ENCODE measurements at places on chromosomes 7 and 10. TPM values are rescaled to one million over a fixed set of nuclear protein-coding genes. Genes with fewer than 3 reads are reported as not detected.

DNA sequence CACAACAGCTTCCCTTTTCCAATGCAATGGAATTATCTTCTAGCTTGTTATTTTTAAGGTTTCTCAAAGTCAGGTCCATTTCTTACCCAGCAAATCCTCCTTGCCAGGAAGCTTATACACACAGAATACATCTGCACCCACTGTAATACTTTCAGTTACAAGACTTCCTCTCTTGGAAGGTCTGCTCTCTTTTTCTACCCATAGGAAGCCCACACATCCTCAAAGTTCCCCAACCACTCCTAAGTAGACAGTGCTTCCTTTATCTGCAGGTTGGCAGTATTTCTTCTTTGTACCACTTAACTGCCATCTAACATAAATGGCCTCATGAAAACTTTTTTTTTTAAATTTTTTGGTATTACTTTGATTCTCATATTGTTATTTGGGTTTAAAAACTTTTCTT is 155.6 kb downstream of the TAX1BP1 start:
- peaks cover 9% of the 10 kb centered on the region for H3K4me1 ChIP-seq
- H3K27me3 ChIP-seq: no peaks in the 10 kb centered on the region
- no peaks in the 10 kb centered on the region for H3K36me3 ChIP-seq

DNA sequence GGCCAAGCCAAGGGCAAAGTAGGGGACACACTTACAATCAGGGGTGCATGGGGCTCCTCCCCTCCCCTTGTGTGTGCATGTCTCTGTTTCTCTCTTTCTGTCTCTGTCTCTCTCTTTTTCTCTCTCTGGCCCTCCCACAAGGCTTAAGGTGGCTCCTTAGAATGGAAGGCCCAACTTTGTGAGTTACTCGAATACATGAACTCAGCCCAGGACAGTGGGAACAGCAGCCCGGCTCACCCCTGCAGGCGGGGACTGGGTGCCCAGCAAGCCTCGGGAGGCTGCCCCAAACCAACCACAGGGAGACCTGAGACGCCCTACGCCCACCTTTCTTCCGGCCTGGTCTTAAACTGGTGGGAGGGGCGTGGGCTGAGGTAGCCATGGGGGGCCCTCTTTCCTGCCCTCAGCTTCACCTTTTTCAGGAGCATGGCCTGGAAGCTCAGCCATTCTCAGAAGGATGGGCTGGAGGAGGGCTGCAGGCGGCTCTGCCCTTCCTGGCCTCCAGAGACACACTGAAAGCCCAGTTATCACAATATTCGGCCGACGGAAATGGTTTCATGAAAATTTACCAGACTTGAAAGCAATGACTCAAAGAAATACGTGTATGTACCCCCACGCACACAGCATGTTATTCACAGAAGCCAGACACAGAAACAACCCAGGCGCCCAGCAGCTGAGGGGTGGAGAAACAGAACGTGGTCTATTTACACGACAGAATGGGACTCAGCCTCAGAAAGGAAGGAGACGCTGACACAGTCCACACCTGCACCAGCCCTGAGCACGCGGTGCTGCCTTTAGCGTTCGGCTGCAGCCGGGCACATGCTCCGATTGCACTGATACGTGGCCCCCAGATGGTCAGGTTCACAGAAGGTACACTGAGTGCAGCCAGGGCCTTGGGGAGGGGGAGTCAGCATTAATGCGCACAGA is 229.5 kb downstream of the PTPRN2 start:
- no peak overlapping the region for H3K4me3 ChIP-seq
- no peaks in the 10 kb centered on the region for H3K4me1 ChIP-seq
- H3K27me3 ChIP-seq: peaks cover 4% of the 10 kb centered on the region
- no peak overlapping the region for H3K27ac ChIP-seq
- no peaks in the 10 kb centered on the region for H3K36me3 ChIP-seq

GRCh38 chr10:101617102-101617823 is 29.1 kb downstream of the DPCD start:
- H3K27ac ChIP-seq: no peak overlapping the region
- DNase-seq: no peak
- H3K36me3 ChIP-seq: peaks cover 40% of the 10 kb centered on the region

DNA sequence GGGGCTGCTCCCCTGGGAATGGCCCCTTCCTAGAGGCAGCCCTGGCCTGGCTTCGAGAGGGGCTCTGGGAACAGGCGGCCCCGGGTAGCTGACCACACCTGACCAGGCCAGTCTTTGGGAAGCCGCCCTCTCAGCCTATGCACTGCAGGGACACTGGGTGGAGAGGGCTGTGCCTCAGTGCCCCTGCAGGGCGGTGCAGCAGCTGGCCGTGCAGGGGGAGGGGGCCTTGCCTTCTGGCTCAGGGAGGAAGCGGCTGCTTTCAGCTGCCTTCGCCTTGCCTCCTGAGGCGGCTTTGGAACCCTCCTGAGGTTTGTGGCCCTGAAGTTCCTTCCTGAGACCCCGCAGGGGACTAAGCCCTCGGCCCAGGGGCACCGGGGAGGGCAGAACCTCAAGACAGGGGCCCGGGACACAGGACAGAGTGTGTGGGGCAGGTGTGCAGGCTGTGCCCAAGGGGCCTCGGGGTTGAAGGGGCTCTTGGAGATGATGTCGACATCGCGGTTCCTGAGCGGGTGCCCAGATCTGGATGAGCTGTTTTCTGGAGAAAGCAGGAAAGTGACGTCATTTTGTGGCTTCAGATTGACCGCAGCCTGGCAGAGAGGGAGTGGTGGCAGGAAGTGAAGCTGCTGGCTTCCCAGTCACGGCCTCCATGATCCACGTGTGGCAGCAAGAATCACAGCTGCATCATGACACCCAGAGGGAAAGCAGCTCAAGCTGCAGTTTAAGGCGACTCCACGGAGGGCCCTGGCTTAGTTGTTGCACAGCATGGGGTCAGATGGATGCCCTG is 17.7 kb downstream of the ADAM8 start:
- H3K27ac ChIP-seq: peak overlapping the region; percentile 86
- H3K27me3 ChIP-seq: no peaks in the 10 kb centered on the region
- DNase-seq: peak; percentile 92
- H3K36me3 ChIP-seq: no peaks in the 10 kb centered on the region
- peaks cover 49% of the 10 kb centered on the region for H3K4me1 ChIP-seq

DNA sequence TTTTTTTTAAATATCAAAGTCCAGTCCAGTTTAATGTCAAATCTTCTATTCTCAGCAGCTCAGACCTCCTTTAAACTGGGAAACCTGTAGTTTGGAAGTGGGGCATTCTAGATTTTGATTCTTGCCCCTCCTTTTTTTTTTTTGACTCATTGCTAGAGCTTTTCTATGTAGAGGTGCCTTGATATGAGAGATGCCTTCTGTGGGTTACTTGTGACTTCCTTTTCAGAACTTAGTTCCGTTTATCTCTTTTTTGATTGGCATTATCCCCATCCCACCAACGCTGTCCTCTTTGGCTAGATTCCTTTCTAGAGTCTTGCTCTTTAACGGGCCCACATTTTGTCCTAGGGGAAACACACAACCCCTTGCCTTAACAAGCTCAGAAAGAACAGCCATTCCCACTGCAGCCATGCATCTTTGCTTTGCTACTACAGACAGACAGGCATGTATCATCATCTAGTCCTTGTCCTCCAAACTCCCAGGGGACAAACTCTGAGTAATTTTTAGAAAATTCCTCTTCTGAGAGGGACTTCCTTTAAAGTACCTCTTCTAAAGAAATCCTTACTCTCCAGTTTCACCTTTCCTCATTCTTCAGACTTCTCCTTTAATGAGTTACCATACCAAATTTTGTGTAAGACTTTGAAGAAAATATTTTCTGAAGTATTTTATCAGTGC is 153.6 kb downstream of the PHF14 start:
- no peak overlapping the region for H3K4me3 ChIP-seq
- no peak overlapping the region for H3K27ac ChIP-seq

DNA sequence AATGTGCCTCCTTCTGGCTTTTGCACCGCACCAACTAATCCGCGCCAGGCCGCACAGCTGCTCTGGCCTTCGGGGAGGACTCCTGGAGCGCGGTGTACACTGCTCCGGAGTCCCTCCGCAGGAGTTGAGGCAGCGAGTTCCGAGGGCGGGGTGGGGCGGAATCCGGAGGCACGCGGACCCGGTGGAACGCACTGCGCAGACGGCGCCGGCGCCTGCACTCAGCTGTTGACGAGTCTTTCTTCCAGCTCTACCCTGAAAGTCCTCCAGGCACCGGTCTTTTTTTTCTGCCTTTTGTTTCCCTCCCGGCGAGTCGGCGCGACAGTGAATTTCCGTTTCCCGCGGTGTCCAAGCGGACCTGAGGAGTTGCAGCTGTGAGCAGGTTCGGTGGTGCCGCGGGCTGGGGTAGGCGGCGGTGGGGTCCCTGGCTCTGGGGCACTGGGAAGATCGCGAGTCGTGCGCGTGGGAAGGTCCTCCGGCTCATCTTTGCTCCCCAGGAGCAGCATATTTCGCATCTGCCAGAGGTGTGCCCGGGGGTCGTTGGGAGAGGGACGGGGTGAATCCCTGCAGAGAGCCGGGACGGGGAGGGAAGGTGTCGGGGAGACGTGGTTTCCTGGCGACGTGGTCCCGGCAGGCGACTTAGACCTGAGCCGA is 44.1 kb downstream of the SFTPD start:
- H3K4me1 ChIP-seq: peaks cover 14% of the 10 kb centered on the region
- H3K27me3 ChIP-seq: no peaks in the 10 kb centered on the region
- no peaks in the 10 kb centered on the region for H3K36me3 ChIP-seq
- DNase-seq: peak; percentile 91

- DNase-seq: no peak
- H3K27ac ChIP-seq: no peak overlapping the region
- no peaks in the 10 kb centered on the region for H3K36me3 ChIP-seq
- no peak overlapping the region for H3K4me3 ChIP-seq
- H3K4me1 ChIP-seq: no peaks in the 10 kb centered on the region
- H3K27me3 ChIP-seq: no peaks in the 10 kb centered on the region
Observed at GRCh38 chr10:121133901-121134300, 282.7 kb downstream of the WDR11 start.

DNA sequence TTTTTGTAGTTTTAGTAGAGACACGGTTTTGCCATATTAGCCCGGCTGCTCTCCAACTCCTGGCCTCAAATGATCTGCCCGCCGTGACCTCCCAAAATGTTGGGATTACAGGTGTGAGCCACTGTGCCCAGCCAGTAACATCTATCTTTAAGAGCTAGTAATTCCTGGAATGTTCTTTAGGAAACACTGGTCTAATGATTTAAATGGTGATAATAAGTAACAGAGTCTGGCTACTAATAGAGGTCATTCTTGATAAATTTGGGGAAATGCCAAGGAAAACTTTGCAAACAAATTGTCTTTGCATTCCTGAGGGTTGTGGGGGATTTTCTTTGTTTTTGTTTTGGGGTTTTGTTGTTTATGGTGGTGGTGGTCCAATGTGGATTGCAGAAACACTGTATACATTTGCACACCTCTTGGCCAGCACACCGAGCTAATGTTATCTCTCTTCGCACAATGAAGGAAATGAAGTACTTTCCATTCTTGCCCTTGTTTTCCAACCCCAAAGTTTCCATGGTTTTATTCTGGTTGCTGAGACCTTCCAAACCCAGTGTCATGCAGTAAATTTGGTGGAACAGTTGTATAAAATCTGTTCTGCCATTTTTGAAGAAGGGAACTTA is 51.3 kb upstream of the WIPF3 start:
- no peak for DNase-seq
- H3K4me3 ChIP-seq: no peak overlapping the region
- no peak overlapping the region for H3K27ac ChIP-seq
- no peaks in the 10 kb centered on the region for H3K4me1 ChIP-seq
- no peaks in the 10 kb centered on the region for H3K36me3 ChIP-seq
- peaks cover 4% of the 10 kb centered on the region for H3K27me3 ChIP-seq

DNA sequence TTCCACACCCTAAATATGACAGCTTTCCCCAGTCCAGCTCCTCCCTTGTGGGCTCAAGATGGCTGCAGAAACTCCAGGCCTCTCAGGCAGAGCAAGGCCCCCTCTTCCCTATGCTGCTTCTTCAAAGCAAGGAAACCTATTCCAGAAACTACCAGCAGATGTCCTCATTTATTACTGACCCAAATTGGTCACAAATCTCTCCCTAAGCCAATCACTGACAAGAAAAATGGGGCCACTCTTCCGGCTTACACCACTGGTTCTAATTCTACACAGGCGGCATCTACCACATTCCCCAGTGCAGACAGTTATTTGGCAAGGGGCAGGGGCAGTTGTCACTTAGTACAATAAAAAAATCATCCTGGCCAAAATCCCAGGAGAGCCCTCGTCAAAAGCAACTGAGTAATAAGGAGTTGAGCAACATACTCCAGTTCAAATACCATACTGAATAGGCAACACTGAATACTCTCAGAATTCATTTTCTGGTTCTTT is 150.4 kb downstream of the SFMBT2 start:
- no peaks in the 10 kb centered on the region for H3K27me3 ChIP-seq
- H3K27ac ChIP-seq: no peak overlapping the region
- H3K4me3 ChIP-seq: no peak overlapping the region
- H3K36me3 ChIP-seq: no peaks in the 10 kb centered on the region
- H3K4me1 ChIP-seq: peaks cover 16% of the 10 kb centered on the region

GRCh38 chr10:53260213-53260612 is 487.6 kb upstream of the MBL2 start:
- no peak overlapping the region for H3K27ac ChIP-seq
- H3K4me1 ChIP-seq: no peaks in the 10 kb centered on the region
- no peak overlapping the region for H3K4me3 ChIP-seq
- no peak for DNase-seq
- no peaks in the 10 kb centered on the region for H3K36me3 ChIP-seq

DNA sequence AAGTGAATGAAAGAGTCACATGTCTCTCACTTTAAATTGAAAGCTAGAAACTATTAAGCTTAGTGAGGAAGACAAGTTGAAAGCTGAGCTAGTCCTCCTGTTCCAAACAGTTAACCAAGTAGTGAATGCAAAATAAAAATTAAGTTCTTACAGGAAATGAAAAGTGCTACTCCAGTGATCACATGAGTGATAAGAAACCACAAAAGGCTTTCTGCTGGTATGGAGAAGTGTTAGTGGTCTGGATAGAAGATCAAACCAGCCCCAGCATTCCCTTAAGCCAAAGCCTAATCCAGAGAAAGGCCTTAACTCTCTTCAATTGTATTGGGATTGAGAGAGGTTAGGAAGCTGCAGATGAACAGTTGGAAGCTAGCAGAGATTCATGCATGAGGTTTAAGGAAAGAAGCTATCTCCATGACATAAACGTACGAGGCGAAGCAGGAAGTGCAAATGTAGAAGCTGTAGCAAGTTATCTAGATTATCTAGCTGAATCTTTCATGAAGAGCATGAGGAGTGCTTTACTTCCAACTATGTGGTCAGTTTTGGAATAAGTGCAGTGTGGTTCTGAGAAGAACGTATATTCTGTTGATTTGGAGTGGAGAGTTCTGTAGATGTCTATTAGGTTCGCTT is 261.6 kb downstream of the MDFIC start:
- no peaks in the 10 kb centered on the region for H3K4me1 ChIP-seq
- DNase-seq: no peak
- no peak overlapping the region for H3K4me3 ChIP-seq
- H3K27me3 ChIP-seq: no peaks in the 10 kb centered on the region

CABCOCO1 gene
- total RNA-seq: not detected

FRMD4A gene
- total RNA-seq: 38.3 TPM

FRMPD2 gene
- total RNA-seq: not detected

TET1 gene
- total RNA-seq: 2.1 TPM

GNAI1 gene
- total RNA-seq: 36.0 TPM

TWIST1 gene
- total RNA-seq: not detected

MBLAC1 gene
- total RNA-seq: 3.0 TPM

ZCWPW1 gene
- 4.8 TPM for total RNA-seq

HABP2 gene
- 3.6 TPM for total RNA-seq

ZNF853 gene
- 5.2 TPM for total RNA-seq

PNLIPRP1 gene
- total RNA-seq: not detected

TUBAL3 gene
- not detected for total RNA-seq

Measured in upper lobe of right lung (tissue), 1 donor.